ENCODE measurements at places on chromosomes 2 and 18.

- DNase-seq = no peak
Observed at GRCh38 chr18:63539904-63540510, 2.2 kb upstream of the SERPINB12 start.

DNA sequence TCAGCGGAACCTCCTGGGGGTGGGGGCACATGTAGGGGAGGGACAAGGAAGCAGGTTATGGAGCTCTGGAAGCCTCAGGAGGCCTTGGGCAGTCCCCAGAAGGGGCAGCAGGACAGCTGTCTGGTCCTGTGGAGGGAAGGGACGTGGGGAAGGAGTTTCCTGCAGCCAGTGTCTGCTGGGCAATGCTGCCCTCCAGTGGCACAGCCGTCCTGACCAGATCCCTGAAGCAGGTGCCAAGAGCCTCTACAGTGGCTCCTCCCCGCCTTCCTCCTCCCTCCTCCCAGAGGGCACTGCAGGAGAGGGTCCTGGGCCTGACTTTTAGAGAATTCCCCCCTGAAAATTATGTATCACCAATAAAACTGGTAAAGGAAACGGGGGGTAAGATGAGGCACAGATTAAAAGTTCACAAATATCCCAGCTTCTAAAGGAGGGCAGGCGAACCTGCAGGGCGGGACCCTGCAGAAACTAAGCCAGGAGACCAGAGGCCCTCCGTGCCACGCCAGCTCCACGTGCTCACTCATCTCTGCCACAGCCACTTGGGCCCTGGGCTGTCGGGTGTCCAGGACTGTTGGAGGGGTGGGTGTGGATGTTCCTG lies 258.5 kb downstream of the TWIST2 start:
- DNase-seq = no peak

- no peak for DNase-seq
Observed at GRCh38 chr18:30743033-30743432, 299.5 kb downstream of the DSC3 start.

DNA sequence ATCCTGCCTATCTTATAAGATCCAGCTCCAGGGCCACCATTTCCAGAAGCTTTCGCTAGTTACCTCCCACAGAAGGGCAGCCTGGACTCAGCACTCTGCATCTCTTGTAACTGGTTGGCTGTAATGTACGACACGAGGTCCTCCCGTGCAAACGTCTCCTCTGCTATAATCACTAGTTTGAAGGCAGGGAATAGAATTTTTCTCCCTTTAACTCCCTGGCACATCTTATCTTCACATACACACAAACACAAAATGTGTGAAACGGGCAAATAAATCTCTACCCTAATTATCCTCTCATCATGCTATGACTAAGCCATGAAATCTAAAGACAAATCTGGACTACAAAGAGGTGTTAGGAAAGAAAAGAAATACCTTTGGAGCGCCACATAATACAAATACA lies 36.8 kb downstream of the RNU4ATAC start:
- DNase-seq = no peak

GRCh38 chr2:162317058-162317742 lies 1.3 kb downstream of the IFIH1 start:
- DNase-seq = no peak

Measured in ovary (tissue), 10 donors.